ENCODE measurements at places on chromosomes 16 and 17.

- no peak overlapping the region for H3K4me3 ChIP-seq
- no peaks in the 10 kb centered on the region for H3K36me3 ChIP-seq
- H3K27me3 ChIP-seq = no peaks in the 10 kb centered on the region
Observed at GRCh38 chr16:3071655-3072054, 6.2 kb downstream of the IL32 start.

- no peaks in the 10 kb centered on the region for H3K36me3 ChIP-seq
- no peak overlapping the region for H3K27ac ChIP-seq
- DNase-seq = no peak
- no peak overlapping the region for H3K4me3 ChIP-seq
- no peaks in the 10 kb centered on the region for H3K4me1 ChIP-seq
Observed at GRCh38 chr17:58334256-58334655, 5.7 kb upstream of the TSPOAP1 start.

- peak within 1 kb of the TSS; percentile 87 for H3K27ac ChIP-seq
- no peaks in the 10 kb centered on the region for H3K27me3 ChIP-seq
- DNase-seq = peak; percentile 31
- H3K4me3 ChIP-seq = peak within 1 kb of the TSS; percentile 62
- peaks cover 4% of the 10 kb centered on the region for H3K4me1 ChIP-seq
- no peaks in the 10 kb centered on the region for H3K36me3 ChIP-seq
Observed at GRCh38 chr17:68290955-68291835, at the start of the genes ARSG and SLC16A6. ARSG (plus strand) TSS chr17:68291495; CDS start chr17:68307494, 15,999 bp downstream. SLC16A6 (minus strand) TSS chr17:68291127; CDS start chr17:68278320, 12,807 bp downstream.

DNA sequence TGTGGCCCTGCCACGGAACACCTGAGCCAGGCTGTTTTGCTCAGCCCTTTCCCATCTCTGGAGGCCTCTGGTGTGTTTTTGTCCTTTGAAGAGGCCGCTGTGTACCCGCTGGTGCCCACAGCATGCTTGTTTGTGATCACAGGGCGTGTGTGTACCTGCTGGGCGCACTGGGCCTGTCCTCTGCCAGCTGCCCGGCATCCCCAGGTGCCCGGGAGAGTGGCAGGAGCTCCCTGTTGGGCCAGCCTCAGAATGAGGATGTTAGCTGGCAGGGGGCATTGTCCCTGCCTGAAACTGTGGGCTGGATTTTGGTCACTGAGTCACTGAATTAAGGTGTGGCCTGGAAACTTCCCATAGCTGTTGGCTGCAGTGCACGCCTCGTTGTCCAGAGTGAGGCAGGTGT, 31.1 kb downstream of the BAIAP2 start:
- no peaks in the 10 kb centered on the region for H3K4me1 ChIP-seq
- no peak overlapping the region for H3K27ac ChIP-seq
- H3K27me3 ChIP-seq = no peaks in the 10 kb centered on the region
- peak; percentile 58 for DNase-seq
- H3K4me3 ChIP-seq = no peak overlapping the region

DNA sequence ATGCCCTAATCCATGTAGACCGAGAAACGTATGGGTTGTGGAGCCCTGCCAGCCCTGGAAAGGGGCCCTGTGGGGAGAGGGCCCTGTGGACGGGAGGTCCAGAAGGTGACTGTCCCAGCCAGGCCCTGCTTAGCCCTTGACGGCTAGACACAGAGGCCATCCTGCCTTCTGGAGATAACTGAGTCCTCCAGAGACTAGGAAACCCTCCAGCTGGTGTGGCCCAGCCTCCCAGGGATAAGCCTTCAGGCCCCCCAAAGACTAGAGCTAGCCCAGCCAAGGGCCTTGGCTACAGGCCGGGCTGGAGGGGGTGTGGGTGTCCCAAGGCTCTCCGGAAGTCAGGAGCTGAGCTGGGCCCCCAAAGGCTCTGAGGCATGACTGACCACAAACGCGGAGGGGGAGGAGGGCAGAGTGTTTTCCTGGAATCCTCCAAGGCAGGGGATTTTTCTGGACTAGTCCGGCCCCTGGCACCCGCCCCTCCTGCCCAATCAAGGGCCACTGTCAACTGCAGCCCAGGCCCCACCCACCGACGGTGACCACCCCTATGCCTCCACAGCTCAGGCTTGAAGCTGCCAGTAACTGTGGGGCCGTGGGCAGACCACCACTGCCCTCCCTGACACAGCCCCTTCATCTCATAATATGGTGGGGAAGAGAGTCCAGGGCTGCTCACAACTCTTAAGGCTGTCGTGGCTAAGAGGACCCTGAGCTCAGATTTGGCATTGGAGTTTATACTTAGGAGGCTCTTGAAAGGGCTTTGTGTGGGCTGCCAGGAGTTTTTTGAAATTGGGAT, 885 bp upstream of the VASN start:
- H3K4me3 ChIP-seq = no peak overlapping the region
- peak overlapping the region; percentile 52 for H3K27ac ChIP-seq
- no peaks in the 10 kb centered on the region for H3K27me3 ChIP-seq
- DNase-seq = peak; percentile 31

Measured in small intestine (tissue), 16 donors.